ENCODE measurements at places on chromosomes 4 and X.

- DNase-seq = no peak
Observed at GRCh38 chr4:113673450-113673849, 88.1 kb downstream of the CAMK2D start.

DNA sequence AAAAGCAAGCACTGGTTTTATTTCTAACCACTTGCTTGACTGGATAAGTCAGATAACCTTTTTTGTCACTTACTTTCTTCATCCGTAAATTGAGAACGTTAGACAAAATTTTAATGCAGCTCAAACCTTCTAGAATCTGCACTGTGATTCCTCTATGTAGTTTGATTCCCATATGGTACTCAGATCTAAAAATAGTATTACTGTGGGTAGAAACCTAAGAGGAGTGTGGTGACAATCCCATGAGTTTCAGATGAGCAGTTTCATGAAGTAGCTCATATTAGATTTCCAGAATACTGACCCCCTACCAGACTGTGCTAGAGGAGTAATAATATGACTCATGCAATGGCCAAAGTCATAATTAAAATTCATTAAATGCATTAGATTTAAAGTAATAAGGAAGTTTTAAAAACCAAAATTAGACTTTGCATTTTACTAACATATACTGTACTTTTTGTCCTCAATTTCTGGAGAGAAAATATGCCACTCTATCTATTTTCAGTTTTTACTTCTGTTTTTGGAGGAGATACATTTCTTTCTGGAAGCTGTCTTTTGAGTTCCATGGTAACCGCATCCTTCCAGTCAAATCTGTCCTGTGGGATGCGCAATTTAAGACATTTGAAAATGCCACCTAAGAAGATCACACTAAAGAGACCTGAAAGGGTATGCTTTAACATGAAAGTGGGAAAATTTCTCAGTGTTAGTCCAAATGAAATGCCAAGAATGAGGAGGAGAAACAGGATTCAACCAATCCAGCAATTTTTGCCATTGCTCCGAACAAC is 64.1 kb upstream of the GPM6A start:
- DNase-seq = no peak

GRCh38 chr4:86543560-86544309 is 50.4 kb upstream of the PTPN13 start:
- DNase-seq = no peak

DNA sequence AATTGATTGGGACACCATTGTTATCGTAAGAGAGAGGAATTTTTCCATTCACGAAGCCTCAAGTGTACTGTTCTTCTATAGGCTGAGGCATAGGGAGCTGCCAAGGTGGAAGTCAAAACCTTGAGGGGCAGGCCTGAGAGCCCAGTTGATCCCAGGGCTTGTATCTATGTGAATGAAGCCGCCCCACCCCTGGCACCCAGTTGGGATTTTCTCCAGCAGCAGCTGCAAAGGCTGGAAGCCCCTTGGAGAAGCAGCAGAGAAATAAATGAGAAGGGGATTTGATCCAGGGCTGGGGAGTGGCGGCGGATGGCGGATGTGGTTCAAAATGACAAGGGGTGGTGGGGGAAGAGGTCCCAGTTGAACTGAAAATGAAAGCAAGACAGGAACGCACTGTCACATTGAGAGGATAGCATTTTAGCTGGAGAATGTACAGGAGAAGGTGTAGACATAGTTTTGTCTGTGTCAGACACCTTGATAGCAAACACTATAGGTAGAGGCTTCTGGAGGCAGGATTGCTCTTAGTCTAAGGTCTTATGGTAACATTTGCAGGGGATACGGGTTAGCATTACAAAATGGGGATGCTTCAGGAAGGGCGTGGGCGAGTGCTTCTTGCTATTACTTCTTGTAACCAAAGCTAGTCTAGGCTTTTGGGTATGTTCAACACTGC is 32.6 kb downstream of the DOCK11 start:
- peak; percentile 33 for DNase-seq

DNA sequence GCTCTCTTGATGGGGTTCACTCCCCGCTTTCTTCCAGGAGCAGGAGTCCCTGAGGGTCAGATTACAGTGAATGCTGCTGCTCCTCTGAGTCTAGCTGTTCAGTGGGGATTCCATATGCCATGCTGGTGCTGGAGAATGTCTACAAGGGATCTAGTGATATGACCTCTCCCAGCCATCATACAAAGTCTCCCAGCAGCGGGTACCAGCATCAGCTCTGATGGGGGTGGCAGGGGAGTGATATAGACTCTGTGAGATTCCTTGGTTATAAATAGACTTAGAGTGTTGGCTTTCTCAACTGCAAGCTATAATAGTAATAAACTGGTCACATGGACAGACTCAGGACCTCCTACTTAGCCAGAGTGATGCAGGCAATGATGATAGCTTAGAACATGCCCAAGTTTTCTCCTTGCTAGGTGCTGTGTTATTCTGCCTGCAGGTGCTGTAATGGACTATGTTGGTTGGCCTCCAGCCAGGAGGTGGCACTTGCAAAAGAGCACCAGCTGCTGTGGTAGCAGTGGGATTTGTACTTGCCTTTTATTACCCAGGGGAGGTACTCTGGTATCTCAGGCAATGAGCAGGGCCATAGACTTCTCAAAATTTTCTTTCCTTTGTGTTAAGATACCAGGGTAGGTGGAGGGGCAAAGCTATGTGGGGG is 202.9 kb downstream of the CHIC1 start:
- DNase-seq = no peak

- DNase-seq = no peak
Observed at GRCh38 chr4:38663090-38663800, 754 bp upstream of the KLF3 start.

DNA sequence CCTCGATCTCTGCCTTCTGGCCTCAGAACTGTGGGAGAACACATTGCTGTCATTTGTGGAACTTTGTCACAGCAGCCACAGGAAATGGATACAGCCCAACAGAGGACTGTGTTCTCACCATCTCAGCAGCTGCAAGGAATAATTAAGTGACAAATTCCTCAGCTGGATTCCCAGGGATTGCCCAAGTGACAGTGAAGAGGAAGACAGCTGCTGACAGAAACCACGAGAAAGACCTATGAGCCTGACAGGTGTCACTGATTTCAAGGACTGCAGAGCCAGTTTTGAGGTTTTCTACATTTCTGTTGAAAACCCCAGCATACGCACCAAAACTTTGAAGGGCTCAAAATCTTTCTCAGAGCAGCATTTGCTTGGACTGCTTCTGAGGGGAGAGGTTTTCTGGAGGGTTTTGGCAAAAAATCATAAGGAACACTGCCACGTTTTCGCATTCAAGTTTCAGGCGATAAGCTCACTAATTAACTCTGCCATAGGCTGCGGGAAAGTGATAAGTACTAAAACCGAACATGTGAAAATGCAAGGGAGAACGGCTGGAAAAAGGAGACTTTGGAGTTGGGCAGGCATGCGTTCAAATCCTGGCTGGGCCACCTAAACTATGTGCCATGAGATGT is 88.8 kb downstream of the DRD5 start:
- DNase-seq = no peak

GRCh38 chr4:62145276-62145675 is 945.1 kb downstream of the ADGRL3 start:
- DNase-seq = no peak

GRCh38 chr4:129988957-129989356 is 893.0 kb downstream of the C4orf33 start:
- DNase-seq = no peak

DNA sequence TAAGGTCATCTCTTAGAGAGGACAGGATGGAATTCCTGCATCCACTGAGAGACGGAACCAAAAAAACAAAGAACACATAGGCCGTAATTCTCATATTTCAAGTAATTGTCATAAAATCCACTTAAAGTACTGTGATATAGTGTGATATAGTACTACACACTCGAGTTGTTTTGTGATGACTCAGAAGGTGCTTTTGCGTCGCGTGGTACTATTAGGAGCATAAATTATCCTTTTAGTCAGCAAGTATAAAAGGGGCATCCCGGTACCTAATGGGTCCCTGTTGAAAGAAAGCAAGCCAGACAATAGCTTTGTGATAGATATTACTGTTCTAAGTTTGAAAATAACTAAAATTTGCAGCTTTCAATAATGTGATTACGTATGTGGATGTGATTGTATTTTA is 55.3 kb downstream of the GPR143 start:
- DNase-seq = no peak

DNA sequence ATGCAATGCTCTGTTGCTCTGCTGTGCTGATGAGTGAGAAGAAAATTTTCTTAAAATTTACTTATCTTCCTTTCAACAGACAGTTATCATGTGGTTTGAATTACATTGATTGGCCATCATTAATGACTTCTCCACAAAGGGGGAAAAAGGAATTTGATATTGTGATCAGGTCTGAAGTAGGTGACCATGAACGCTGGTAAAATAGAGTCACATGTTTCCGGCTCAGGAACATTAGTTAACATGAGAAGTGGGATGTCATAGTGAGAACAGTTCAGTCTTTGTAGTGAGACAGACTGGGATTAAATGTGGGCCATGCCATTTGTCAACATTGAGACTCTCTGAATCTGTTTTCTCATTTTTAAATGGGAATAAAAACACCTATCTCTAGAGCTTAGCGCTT is 50.6 kb downstream of the GBA3 start:
- no peak for DNase-seq

DNA sequence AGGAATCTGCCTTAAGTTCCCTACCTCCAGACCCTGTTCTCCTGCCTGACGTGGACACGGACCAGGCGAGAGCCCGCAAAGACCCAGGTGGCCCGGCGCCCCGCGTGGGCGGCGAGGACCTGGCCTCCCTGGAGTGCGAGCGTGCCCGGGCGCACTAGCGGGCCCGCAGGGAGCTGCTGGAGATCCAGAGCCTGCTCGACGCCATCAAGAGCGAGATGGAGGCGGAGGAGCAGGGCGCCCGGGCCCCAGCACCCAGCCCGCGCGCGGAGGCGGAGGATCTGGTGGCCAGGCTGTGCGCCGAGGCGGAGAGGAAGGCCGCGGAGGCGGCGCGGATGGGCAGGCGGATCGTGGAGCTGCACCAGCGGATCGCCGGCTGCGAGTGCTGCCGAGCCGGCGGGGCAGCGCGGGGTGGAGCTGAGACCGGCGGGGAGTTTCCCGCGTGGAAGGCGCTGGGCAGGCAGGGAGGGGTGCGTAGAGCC is 18.2 kb downstream of the MRFAP1 start:
- peak; percentile 42 for DNase-seq

- no peak for DNase-seq
Observed at GRCh38 chr4:73690051-73690738, 50.2 kb upstream of the CXCL8 start.

GRCh38 chr4:36904823-36905222 is 339.7 kb upstream of the NWD2 start:
- no peak for DNase-seq

DNA sequence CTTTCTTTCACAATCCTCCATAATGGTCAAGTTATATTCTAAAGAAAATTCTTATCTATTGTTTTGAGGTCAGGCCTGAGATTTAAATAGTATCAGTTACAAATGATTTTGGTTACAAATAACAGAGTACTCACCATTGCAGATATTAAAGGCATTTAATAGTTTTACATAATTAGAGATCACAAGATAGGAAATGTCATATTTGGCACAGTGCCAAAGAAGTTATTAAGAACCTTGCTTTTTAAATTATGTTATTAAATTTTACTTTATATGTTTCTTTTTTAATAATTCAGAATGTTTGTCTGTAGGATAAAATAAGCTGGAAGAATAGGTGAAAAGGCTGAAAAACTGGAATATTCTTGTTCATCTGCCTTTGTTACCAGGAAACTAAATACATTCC is 1174.7 kb downstream of the PCDH18 start:
- DNase-seq = no peak

DNA sequence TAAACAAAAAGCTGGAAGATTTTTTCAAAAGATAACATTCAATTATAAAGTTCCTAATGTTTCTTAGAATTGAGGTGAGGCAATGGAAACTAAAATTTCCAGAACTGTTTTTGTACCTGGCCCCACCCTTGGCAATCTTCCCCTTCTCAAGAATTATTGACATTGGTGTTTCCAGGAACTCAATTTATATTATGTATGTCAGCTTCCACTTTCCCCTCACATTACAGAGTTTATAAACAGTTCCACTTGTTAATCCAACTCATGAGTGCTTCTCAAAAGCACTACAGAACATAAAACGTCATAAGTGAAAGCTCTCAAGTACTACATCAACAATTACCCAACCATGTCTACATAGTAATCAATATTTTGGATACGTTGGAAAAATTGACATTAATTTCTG is 107.4 kb downstream of the FAM13A start:
- no peak for DNase-seq

DNA sequence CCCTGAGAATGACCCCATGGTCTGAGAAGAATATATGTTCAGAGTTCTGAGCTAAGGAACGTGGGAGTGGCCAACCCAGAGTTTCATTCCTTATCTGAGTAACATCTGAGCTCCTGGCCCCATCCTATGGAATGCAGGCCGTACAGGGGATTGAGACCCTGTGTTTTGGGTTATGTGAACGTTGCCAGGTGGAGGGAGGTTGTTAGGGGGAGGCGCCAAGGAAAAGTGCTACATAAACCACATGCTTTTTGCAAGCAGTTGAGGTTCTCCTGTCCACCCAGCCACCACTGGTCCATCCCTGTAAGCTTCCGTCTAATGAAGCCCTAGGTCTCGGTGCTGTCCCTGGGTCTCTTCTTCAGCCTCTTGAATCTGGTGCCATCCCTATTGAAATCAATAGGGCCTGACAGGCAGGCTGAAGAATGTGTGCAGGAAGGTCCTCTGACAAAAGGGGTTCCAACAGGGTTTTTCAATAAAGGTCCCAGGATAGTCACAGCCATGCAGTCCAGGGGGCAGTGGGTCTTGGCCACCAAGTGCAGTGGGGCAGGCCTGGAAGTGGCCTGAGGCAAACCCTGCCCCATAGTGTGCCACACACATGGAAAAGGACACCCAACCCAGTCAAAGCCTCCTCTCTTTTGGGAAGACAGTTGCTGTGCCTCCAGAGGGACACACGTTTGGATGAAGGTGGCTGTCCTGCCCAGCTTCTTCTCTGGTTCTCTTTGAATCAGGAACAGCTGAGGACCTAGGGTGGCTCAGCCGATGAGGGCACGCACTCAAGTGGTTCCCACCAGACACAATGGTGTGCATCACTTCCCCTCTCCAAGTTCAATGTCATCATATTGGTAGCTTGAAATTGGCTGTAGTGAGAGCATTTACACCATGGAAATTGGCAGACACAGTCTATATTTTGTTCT is 53.5 kb downstream of the HTRA3 start:
- no peak for DNase-seq

DNA sequence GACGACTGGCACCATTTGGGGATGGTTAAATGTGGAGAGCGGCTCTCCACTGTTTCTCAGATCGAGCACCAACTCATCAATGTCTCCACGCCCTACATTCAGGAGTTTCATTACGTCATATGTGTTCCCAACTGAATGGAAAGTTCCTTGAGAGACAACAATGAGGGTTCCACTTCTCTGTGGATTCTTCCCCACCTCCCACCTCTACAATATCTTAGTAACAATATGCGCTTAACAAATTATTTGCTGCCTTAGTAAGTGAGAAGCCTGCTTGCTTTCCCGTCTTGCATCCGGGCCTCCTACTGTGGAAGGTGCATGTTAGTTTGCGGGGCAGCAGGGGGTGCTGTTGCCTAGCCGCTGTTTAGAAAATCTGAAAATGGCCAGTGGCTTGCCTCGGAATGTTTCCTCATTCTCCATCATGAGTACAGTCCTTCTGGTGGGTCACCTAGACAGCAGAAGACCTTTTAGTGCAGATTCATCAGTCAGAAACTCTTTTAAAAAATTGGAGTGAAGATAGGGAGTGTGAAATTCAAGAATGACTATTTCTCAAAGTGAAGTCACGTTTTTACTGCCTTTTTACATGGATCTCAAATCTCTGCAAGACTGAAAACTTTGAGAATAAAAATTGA is 55.7 kb downstream of the PHOX2B start:
- DNase-seq = no peak

GRCh38 chr4:80532674-80533333 is 197.3 kb downstream of the CFAP299 start:
- no peak for DNase-seq
